ENCODE measurements at places on chromosomes 4 and X.
A peak's percentile ranks its signal among the peaks of the same experiment; 100 is the strongest.

DNA sequence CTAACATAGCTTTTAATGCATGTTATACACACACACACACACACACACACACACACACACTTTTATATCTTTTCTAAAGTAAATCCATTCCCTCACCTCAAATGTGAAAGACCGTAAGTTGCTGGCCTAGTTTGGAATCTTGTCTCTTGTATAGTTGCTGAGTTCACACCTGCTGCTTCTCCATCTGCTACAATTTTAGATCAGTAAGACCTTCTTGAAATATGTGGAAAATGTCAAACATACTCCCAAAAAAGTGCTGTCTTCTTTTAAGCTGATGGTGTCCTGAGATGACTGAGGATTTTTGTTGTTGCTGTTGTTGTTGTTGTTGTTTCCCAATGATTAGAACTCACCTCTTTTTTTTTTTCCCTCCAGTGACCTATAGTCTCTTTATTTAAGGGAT is 121.3 kb downstream of the SNCA start:
- no peak for DNase-seq

DNA sequence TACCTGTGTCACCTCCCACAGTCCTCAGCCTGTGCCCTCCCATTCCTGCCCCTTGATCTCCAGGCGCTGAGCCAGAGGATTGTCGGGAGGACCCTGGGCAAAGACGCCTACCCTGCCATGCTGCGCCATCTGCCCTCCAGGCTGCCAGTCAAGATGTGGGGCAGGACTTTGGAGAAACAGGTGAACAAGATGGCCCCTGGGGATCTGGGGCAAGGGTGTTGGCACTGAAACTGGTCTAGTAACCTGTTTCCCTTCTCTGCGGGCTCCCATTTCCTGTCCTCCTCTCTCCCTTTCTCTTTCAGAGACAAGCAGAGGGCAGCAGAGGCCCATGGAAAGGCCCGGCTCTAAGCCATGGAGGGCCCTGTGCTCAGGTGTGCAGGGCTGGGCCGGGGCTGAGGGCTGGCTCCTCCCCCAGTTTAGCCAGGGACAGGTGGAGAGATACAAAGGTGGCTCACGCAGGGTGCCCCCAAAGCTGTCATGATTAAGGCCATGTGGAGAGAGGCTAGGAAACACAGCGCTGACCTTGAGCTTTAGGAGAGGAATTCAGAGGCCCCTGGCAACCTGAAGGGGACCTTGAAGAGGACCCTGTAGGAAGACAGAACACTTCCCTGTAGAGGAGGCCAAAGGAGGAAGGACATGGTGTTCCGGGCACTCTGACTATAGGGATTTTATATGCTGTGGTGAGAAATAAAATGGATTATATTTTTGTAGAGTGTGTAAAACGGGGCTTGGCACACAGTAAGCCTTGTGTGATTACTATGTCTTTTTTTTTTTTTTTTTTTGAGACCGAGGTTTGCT is at the start of gene GLOD5:
Gene GLOD5 (plus strand): TSS at position 74 of the 798 bp plus-strand sequence. CDS start 44 bp downstream, at position 118.
- peak; percentile 4 for DNase-seq

- no peak for DNase-seq
Measured at GRCh38 chrX:40074080-40074958, 23.4 kb downstream of the BCOR start.

DNA sequence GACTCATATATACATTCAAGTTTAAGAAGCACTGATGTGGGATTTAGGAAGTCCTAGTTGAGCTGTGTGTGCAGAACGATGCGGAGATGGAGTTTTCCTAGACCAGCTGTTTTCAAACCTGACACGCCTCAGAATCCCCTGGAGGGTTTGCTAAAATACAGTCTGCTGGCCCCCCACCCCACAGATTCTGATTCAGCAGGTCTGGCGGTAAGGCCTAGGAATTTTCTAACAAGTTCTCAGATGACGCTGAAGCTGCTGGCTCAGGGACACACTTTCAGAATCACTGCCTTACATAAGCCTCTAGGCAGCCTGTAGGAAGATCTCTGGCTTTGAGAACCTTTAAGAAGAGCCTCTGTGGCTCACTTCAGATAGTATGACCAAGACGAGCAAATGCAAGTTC is 73.1 kb downstream of the PHEX start:
- no peak for DNase-seq

- DNase-seq, result peak; percentile 62
Measured at GRCh38 chr4:39446842-39447573, 11.7 kb downstream of the RPL9 start.

DNA sequence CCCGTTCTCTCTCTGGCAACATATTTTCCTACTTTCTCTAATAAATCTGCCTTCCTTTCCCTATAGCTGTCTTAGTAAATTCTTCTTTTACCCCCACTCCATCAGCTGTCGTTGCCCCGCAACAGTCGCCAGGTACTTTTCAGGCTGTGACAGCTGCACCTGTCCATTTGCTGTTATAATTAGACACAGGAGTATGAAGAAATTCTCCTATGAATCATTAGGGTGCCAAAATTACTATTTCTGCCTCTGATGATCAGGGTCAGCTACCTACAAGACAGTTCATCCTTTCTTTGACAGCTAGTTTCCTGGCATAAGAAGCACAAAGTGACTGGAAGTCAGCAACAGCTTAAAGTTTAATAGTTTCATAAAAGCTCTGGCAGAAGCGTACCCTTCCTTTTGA is 19.5 kb upstream of the GALNTL6 start:
- DNase-seq, result no peak

DNA sequence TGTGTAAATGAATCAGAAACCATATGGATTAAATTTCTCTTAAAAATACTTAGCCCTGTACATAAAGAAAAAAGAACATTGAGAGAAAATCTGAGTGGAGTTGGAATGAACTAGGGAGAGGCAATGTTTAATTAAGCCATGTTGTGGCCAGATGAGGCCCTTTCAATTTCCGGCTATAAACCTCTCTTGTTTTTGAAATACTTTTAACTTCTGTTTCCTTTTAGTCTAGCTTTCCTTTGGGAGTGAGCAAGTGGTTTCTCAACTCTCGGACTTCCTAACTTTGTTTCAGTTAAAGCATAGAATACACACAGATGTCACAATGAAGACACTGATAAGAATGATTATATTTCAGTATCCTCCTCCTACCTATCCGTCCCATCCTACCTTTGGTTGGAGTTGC is 197.2 kb downstream of the ARHGAP24 start:
- DNase-seq, result no peak

GRCh38 chr4:126328914-126329313 is 1014.2 kb downstream of the FAT4 start:
- no peak for DNase-seq

GRCh38 chr4:112282860-112283667 is 2.6 kb downstream of the TIFA start:
- peak; percentile 68 for DNase-seq

- no peak for DNase-seq
Measured at GRCh38 chr4:90495211-90495610, 368.0 kb downstream of the CCSER1 start.

DNA sequence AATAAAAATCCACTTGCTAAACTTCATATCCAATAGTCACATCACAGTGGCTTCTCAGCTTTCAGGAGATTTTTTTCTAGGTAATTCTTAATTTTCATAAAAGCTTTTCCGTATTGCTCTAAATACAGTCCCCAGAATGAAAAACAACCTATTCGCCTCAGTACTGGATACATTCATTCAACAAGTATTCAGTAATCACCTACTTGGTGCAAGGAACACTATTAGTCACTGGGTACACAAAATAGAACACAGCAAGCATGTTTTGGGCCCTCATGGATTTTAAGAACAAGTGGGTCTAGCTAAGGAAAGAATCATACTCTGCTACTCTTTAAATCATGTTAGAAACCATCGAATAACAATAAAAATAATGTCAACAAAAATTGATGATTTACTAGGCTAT is 2.8 kb upstream of the BEX3 start:
- peak; percentile 50 for DNase-seq

- DNase-seq, result peak; percentile 90
Measured at GRCh38 chr4:147829401-147830101, 97.7 kb downstream of the ARHGAP10 start.

- no peak for DNase-seq
Measured at GRCh38 chr4:72319601-72320021, 249.4 kb downstream of the ADAMTS3 start.

DNA sequence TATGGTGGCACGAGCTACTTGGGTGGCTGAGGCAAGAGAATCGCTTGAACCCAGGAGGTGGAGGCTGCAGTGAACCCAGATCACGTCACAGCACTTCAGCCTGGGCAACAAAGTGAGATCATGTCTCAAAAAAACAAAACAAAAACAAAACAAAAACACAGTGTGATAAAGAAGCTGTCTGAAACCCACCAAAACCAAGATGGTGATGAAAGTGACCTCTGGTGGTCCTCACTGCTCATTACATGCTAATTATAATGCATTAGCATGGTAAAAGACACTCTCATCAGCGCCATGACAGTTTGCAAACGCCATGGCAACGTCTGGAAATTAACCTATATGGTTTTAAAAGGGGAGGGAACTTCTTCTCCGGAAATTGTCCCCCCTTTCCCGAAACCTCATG is 29.4 kb upstream of the OPHN1 start:
- DNase-seq, result peak; percentile 53

DNA sequence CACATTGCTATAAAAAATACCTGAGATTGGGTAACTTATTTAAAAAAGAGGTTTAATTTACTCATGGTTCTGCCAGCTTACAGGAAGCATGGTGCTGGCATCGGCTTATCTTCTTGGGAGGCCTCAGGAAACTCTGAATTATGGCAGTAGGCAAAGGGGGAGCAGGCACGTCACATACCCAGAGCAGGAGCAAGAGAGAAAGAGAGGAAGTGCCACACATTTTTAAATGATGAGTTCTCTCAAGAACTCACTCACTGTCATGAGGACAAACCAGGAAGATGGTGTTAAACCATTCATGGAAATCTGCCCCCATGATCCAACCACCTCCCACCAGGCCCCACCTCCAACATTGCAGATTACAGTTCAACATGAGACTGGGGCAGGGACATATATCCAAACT is 10.0 kb upstream of the AFF1 start:
- peak; percentile 76 for DNase-seq
